NCI-H1417 (cell line): ENCODE measurements at places on chromosomes 4 and X.

GRCh38 chr4:109389369-109390114, 44.1 kb upstream of the SEC24B start:
- DNase-seq: peak; percentile 12

DNA sequence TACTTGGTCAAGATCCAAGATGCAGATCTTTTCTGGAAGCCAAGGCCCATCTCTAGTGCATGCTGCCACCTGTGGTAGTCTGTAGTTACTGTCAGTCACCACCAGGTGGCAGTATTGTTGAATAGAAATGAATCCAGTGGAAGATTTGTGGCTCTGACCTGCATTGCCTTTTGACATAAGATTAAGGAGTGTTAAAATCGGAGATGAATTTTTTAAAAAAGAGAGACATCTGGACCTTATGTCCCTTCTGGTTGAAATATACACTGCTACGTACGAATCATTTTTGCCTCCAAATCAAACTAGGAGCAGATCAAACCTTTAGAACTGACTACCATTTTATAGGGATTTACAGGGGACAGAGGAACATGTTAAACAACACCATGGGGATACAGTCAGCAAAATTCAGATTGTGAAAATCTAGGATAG, 46.9 kb upstream of the RHOH start:
- DNase-seq: peak; percentile 66

DNA sequence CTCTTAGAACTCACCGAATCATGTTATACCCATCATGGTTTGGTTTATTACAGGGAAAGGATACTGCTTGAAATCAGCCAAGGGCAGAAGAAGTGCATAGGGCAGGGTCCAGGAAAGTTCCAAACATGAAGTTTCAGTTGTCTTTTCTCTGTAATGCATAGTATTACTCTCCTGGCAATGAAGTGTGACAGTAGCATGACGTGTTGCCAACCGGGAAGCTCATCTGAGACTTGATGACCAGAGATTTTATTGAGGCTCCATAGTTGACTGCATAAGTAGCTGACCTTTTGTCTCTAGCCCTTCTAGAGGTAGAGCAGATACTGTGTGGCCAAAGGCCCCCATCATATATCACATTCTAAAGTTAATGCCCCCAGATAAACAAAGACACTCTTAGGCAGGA, 72.1 kb downstream of the BEND4 start:
- DNase-seq: no peak

- DNase-seq: no peak
Measured at GRCh38 chr4:19494961-19495360, 756.7 kb upstream of the SLIT2 start.

DNA sequence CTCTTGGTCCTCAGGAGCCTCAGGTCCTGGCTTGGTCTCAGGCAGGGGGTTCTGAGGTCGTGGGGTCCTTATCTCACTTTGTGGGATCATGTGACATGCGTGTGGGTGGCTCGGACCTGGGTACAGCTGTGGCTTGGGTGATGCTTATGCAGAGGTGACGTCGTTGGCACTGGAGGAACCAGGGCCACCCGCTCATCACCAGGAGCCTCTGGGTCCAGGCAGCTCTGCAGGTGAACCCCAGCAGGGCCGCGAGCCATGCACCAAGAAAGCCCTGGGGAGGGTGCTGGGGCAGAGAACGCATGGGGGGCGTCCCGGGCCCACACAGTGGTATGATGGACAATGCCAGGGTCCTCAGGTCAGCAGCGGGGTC, 8.7 kb downstream of the ATP5ME start:
- no peak for DNase-seq

GRCh38 chrX:24412637-24413363, 52.3 kb upstream of the PDK3 start:
- no peak for DNase-seq

DNA sequence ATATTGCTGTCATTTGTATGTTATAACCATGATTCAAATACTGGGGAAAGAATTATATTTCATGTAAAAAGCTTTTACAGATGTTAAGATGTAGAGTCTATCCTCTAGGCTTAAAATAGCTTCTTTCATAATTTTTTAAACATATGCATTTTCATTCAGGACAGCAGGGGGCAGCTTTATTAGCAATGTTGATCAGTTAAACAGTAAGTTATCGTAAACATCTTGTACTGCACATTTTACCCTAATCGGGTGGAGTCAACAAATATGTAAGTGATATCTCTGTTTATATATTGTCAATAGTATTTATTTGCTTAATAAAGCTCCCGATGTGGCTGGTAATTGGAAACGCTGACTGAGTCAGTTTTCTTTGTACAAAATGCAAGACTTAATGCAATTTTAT, 142.5 kb upstream of the MED14 start:
- no peak for DNase-seq

GRCh38 chrX:150310417-150310816, 52.7 kb upstream of the MAMLD1 start:
- no peak for DNase-seq

DNA sequence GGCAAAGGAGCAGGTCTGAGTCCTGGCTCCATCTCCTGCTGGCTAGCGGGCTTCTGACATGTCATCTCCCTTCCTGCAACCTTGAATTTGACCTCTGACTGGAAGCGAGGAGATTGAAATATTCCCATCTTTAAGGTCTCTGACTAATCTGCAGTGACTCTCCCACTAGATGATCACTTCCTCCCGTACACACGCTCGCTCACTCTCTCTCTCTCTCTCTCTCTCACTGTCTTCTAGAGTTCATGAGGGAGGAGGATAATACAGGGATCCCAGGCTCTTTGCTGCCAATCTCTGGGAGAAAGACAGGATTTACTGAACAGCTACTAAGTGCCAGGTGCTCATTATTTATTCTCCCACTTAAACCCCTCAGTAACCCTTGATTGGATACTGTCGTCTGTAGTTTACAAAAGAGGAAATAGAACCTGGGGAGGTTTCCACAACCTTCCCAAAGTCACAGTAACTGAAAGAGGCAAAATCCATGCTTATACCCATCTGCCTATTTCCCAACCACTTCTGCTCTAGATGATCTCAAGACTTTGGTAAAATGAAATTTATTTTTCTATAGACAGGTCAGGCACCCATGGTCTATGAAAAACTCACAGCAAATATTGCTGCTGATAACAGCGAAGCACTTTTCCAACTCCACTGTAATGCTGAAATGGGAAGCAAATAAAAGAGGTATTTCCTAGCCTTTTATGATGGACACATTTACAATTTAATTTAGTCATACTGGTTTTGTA, 193.5 kb upstream of the C1QTNF7 start:
- DNase-seq: no peak

GRCh38 chr4:172698256-172698655, 470.4 kb upstream of the GALNT7 start:
- DNase-seq: no peak

GRCh38 chr4:76654791-76655190, 219.8 kb downstream of the SHROOM3 start:
- no peak for DNase-seq

GRCh38 chrX:77693594-77693993, 92.4 kb downstream of the ATRX start:
- no peak for DNase-seq

GRCh38 chrX:100244681-100245080, 165.4 kb downstream of the PCDH19 start:
- no peak for DNase-seq

- no peak for DNase-seq
Measured at GRCh38 chr4:72358483-72358882, 210.5 kb downstream of the ADAMTS3 start.

GRCh38 chr4:1192091-1192492, 19.7 kb upstream of the SPON2 start:
- no peak for DNase-seq

- DNase-seq: no peak
Measured at GRCh38 chr4:65983061-65983460, 312.8 kb upstream of the EPHA5 start.

- DNase-seq: no peak
Measured at GRCh38 chr4:145868637-145869409, 69.8 kb downstream of the ZNF827 start.

DNA sequence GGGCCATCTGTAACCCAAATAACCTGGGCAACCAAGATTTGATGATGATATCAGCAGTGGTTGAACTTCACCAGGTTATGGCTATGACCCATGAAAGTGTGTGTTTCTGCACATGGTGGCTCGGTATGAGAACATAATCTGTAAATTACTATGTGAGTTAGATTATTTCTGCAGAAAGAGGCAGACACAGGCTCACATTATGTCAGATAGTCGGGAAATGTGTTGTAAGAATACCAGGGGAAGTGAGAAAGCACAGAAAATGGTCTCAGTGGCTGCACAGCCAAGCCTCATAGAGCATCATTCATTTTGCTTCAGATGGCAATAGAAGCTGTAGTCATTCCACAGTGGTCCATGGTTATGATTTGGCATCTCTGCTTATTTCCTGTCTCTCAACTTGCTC, 63.0 kb upstream of the RBPJ start:
- DNase-seq: no peak

GRCh38 chr4:86398187-86398586, 38.3 kb upstream of the MAPK10 start:
- DNase-seq: no peak

DNA sequence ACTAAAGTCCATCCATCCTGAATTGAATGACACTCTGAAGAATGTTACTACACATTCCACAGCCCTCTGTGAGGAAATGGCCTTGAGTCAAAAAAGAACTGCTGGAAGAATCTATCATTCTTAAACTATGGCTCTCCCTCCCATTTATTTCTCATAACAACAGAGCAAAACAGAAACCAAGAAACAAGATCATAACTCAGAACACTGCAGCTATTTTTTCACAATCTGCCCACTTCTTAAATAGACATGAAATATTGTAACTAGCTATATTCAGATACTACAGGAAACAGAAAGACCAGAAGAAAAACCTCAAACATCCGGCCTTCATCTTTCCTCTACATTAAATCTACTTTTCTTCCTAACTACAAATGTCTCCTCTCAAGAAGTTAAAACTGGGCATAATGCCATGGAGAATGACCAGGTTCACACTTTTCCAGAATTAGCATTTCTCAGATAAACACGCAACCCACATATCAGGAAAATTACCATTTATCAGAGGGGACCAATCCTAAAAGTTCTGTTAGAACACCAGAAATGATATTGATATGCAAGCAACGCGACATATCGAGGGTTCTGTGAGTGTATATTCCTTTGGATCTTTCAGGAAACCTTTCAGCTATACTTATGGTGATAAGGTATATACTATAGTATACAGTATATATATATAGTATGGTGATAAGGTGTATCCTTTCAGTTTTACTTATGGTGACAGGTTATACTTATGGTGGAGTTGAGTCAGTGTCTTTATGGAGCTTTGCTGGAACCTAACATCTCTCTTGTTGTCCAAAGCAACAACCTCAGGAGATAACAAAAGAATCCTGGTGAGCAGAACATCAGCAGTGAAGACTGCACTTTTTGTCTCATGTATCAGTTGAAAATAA, 60.4 kb upstream of the IRF2 start:
- DNase-seq: no peak

- peak; percentile 56 for DNase-seq
Measured at GRCh38 chrX:23668335-23668734, 1.0 kb downstream of the PRDX4 start.

- no peak for DNase-seq
Measured at GRCh38 chrX:19198473-19198872, 76.2 kb upstream of the ADGRG2 start.

GRCh38 chr4:36099509-36099908, 144.8 kb downstream of the ARAP2 start:
- DNase-seq: no peak

GRCh38 chr4:113744667-113745240, 16.8 kb downstream of the CAMK2D start:
- no peak for DNase-seq

- peak; percentile 85 for DNase-seq
Measured at GRCh38 chrX:48475774-48476577, at the start of gene FTSJ1. TSS of gene FTSJ1 (plus strand) at chrX:48476199. CDS start at chrX:48478048, 1,849 bp downstream.

GRCh38 chr4:24810871-24811631, 15.7 kb downstream of the SOD3 start:
- no peak for DNase-seq
